ENCODE measurements at places on chromosomes 2 and 18.

DNA sequence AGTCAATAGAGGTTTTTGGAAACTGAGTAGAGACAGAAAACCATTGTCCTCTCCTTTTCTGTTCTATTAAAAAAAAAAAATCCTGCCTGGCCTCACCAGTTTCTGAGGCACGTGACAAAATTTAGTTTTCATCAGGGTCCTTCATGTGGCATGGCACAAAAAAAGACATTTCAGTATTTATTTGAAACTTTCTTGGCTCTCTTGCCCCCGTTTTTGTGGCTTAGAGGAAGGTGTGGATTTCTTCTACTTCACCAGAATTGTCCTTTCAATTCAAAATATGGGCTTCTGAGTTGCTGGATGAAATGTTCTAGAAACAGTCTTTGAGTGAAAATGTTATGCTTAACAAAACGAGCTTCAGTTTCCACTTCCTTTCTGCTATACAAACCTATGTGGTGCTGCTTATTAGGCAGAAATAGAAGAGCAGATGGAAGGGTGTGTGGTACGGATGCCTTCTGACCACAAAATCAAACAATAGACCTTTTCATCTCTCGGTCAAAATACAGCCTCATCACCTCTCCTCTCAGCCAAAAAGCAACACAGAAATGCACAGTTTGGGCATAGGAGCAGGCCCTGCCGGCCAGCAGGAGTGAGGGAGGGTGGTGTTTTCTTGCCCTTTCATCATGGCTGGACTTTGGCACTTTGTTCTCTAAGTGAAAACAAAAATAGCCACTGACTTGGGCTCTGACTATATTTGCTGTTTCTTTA lies 89.2 kb downstream of the SH3RF3 start:
- DNase-seq, result no peak

DNA sequence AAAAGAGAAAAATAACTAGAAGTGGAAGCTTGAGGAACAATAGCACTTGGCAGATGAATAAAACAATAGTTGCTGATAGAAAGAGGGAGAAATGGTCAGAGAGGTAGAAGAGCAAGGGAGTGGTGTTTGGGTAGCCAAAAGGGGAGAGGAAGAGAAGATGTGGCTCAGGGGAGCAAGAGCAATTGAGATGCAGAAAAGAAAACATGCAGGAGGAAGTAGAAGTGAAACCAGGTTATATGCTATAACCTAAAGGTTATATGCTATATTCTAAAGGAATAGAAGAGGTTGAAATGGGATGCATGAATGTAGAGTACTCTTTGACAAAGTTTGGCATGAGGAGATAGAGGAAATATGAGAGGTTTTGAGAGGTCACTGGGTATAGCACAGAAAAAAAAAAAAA lies 759.5 kb downstream of the SATB2 start:
- no peak for DNase-seq

- no peak for DNase-seq
These were observed 22.3 kb upstream of the TYMS start for GRCh38 chr18:635171-635570.

GRCh38 chr2:233428438-233428837 lies 74.1 kb downstream of the DGKD start:
- DNase-seq, result no peak

DNA sequence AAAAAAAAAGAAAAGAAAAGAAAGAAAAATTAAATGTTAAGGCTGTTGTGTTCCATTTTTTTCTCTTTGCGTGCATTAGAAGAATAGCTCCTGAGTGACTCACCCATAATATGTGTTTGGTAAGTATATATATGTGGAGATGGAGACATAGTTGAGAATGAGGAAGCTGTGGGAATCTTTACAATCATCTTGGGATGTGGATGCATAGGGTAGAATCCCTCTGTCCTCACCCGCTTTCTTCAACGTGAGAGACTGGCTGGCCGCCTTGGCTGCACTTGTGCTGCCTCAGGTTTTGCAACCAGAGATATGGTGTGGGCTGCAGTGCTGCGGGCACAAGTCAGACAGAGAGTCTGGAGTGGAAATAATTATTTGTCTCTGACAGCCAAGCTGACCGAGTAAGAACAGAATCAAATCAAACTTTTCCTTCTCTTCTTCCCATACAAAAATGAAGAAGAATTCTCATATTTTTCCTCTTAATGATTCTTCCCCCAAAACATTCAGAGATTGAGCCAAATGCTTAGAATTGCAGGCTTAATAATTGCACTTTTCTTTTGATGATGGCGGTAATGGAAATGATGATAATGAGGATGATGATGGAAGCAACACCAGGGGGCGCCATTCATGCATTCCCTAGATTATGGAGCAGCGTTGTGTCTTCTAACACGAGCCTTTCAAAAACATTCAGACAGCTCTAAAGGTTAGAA lies 48.5 kb downstream of the SERPINB7 start:
- no peak for DNase-seq

DNA sequence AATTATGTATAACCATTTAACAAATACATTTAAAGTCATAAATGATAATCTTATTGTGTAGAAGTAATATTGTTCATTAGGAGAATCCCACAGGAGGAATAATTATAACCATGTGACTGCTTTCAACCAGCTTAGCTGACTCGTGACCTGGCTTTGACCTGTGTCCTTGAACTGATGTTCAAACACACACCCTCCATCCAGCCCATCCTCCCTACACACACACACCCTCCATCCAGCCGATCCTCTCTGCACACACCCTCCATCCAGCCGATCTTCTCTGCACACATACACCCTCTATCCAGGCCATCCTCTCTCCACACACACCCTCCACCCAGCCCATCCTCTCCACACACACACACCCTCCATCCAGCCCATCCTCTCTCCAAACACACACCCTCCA lies 83.5 kb downstream of the EIPR1 start:
- no peak for DNase-seq

DNA sequence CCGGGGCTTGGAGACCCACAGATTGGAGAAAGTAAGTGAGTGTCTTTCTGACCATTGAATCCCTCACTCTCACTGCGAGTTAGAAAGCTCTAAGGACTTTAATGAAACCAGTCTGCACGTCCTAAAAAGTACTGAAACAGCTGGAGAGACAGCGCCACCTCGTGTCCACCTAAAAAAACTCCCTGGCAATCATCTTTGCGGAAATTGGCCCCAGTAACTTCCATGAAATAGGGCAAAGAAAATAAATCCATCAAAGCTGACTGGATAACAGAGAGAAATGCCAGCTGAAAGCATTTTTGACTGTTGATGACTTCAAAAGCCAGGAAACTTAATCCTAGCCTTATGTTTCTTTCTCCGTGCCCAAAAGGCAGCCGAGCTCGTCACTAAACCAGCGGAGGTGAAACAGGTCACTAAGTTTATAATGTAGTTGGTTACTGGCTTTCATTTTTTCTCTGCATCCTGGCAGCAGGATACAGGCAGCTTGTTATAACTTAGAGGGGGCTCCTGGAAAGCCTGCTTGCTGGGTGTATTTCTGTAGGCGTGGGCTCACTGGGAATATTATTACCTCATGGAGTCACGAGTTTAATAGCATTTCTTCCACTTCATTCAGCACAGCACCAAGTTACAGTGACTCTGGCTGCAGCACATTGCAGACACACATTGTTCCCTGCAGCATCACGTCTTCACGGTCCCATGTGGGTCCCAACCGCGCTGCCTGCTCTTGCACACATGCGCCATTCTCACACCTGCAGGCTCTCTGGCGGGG lies 266.5 kb downstream of the HRH4 start:
- peak; percentile 44 for DNase-seq

DNA sequence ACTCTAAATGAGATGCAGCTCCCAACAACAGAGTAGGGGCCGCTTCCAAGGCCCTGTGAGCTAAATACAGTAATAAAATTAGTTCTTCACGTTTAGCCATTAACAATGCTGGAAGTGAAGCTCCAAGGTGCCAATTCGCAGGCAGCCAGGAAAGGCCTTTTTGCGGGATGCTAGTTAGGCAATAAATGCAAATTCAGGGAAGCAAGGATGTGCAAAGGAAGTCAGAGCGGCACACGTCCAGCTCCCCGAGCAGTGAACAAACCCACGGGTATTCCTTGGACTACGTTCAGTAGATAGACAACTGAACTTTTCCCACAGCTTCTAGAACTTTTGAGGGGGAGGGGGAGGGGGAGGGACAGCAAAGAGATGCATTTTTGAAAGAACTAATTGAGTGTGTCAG lies 6.9 kb downstream of the ZNF516 start:
- DNase-seq, result no peak

- no peak for DNase-seq
These were observed 97.7 kb upstream of the SIX3 start for GRCh38 chr2:44843641-44844310.

- no peak for DNase-seq
These were observed 24.9 kb downstream of the BIN1 start for GRCh38 chr2:127081826-127082633.

DNA sequence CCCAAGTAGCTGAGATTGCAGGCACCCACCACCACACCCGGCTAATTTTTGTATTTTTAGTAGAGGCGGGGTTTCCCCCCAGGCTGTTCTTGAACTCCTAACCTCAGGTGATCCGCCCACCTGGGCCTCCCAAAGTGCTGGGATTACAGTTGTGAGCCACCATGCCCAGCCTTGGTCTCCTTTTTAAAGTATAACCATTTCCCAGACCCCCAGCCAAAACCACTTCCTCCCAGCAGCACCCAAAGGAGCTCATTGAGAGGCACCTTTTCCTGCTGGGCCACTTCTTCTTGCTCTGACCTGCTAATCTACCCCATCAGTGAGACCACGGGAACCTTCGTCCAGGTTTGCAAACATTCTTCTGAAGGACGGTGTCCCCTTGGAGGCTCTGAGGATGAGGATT lies 69.9 kb downstream of the INPP5D start:
- no peak for DNase-seq

GRCh38 chr18:55031164-55031563 lies 71.9 kb upstream of the CCDC68 start:
- no peak for DNase-seq

GRCh38 chr2:47536696-47537095 lies 133.7 kb downstream of the MSH2 start:
- DNase-seq, result no peak

GRCh38 chr18:48831802-48832201 lies 119.0 kb downstream of the SMAD7 start:
- DNase-seq, result no peak

DNA sequence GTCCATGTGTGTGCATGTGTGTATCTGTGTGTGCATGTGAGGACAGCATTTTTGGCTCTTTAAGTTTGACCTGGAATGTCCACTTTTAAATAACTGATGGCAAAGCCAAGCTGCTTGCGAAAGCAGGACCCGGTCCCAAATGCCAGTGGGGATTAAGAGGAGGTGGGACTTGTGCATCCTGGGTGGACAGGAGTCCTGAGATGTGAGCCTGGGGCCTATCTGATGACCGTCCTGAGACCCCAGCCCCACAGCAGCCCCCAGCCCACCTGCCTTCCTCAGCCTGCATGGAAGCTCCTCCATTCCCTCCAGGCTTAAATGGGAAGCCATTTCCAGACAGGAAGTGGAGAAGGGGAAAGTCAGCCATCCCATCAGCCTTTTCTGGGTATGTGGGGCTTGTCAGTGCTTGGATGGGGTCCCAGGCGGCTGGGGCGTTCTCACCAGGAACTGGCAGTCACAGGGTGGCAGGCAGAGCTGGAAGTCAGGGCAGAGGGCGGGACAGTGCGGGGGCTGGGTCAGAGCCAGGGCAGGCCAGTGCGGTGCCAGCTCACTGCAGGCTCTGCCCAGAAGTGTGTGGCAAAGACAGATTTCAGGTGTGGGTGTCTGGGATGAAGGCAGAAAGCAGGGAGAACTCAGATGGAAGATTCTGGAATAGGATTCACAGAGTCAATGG lies 117.8 kb downstream of the ACKR3 start:
- DNase-seq, result no peak
